A673 (cell line): ENCODE measurements at places on chromosomes 6 and 20.

- no peaks in the 10 kb centered on the region for H3K36me3 ChIP-seq
- no peaks in the 10 kb centered on the region for H3K4me1 ChIP-seq
- H3K4me3 ChIP-seq: no peak overlapping the region
- no peak for DNase-seq
Observed at GRCh38 chr6:56786256-56786655, 143.6 kb upstream of the DST start.

- peaks cover 51% of the 10 kb centered on the region for H3K4me1 ChIP-seq
- H3K27me3 ChIP-seq: no peaks in the 10 kb centered on the region
- peak; percentile 81 for DNase-seq
- H3K27ac ChIP-seq: no peak overlapping the region
- no peaks in the 10 kb centered on the region for H3K36me3 ChIP-seq
Observed at GRCh38 chr20:53943522-53944291, 126.7 kb downstream of the BCAS1 start.

DNA sequence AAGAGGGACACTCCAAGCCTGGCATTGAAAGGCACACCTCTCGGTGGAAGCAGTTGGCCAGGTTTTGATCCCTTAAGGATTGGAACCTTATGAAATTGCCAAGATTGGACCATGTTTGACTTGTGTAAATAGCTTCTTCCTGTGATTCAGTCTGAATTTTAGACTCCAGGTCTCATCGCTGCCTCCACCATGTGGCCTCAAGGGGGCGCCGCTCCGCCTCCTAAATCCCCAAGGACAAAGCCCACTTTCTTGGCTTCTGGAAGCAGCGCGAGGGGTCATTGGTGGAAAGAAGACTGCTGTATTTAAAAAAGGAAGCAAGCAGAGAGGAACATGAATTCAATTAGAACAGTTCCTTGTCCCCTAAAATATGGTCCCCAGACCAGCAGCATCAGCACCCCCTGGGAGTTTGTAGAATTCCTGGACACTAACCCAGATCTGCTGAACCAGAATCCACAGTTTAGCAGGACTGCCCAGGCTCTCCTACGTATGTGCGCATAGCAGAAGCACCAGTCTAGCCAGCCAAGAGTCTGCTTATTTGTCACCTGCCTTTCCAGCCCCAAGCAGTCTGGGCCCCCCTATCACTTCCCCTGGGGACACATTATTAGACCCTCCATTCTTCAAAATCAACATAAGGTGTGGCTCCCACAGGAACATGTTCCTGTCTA is 108.5 kb downstream of the LY86 start:
- H3K4me1 ChIP-seq: peaks cover 44% of the 10 kb centered on the region
- peak; percentile 91 for DNase-seq
- no peak overlapping the region for H3K4me3 ChIP-seq
- H3K27me3 ChIP-seq: no peaks in the 10 kb centered on the region

GRCh38 chr6:125750692-125751333 is 1.4 kb downstream of the HEY2 start:
- peaks cover 10% of the 10 kb centered on the region for H3K4me1 ChIP-seq
- H3K27me3 ChIP-seq: peaks cover 62% of the 10 kb centered on the region
- no peak for DNase-seq
- H3K27ac ChIP-seq: no peak overlapping the region

GRCh38 chr20:23875606-23876237 is 3.8 kb downstream of the CST5 start:
- H3K27me3 ChIP-seq: peaks cover 6% of the 10 kb centered on the region
- H3K27ac ChIP-seq: no peak overlapping the region
- no peak overlapping the region for H3K4me3 ChIP-seq
- no peaks in the 10 kb centered on the region for H3K36me3 ChIP-seq
